ENCODE measurements at places on chromosomes 2 and 18.

DNA sequence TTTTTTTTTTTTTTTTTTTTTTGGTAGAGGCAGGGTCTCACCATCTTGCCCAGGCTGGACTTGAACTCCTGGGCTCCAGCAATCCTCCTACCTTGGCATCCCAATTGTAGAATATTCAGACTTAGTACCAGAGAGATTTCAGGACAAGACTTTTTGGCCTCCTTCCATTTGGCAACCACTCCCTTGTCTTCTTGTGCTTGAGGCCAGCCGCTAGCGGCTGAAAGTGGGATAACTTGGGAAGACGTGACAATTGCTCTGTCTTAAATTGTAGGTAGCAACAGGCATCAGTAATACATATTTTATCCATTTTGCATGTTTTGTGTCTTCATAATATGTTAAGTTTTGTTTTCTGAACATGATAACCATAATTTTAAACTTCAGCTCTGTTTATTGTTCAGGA is 53.3 kb upstream of the TTN start:
- DNase-seq: no peak

GRCh38 chr2:211055438-211055837 is 499.0 kb downstream of the CPS1 start:
- no peak for DNase-seq

DNA sequence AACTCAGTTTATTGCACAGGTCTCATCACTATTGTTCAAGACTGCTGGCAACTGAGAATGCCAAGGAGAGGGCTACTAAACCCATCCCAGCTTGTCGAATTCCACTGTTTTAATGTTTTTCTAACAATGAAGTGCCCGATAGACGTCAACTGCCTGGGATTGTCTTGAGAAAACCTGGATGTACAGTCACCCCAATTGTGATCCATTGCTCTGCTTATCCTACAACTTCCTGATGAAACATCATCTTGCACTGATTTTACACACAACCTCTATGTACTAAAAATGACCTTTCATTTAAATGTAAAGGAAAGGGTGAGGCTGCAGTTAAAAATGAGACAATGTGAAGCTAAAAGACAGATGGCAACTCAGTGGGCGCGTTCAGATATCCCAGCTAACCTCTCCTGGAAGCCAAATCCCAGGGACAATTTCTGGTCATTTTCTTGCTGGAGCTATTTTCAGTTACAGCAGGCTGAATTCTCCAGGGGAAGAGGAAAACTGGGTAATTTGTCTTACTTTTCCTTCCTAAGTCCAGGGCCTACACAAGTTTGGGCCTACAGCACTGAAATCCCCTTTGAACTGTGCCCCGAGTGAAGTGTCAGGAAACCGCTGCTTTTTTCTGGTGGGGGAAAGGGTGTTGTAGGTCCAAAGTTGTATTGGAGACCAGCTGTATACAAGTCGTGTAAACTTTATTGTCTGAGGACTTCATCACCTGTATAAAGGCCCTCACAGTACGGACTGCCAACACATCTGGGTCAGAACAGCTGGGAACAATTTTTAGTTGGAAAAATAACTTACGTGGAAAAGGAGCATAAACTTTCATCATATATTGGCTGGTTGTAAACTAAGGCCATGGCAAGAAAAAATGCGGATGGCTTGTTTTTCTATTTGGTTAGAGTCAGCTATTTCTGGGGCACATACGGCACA is 68.9 kb upstream of the LTBP1 start:
- DNase-seq: no peak

- no peak for DNase-seq
Measured at GRCh38 chr18:28666216-28666615, 489.3 kb upstream of the CDH2 start.
